NCI-H526 treated with DMSO at 0.1 percent for 48 hours (cell line): ENCODE measurements at places on chromosomes 4 and X.
A peak's percentile ranks its signal among the peaks of the same experiment; 100 is the strongest.

DNA sequence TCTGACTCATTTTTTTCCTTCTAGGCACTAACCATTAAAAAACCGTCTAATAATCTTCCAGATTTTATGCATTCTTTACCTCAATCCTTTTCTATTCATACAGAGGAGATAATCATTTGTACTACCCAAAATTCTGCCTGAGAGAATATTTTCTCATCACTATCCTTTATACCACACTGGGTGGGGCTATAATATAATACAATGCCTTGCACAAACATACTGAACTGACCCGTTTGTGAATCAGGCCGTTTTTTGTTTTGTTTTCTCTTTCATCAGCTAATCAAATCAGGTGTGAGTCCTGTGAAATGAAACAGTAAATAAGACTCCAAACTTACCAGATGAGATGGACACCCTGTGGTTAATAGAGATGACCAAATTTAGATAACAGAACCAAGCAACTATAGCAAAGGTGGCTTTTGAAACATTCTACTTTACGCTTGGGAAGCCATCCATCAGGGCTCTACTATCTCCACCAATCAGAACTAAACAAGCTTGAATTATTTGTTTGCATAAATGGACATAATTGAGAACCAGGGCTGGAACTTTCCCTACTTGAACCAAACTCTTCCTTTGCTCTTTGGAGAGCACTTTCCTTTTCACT lies 573.0 kb downstream of the GABRG1 start:
- DNase-seq = no peak

DNA sequence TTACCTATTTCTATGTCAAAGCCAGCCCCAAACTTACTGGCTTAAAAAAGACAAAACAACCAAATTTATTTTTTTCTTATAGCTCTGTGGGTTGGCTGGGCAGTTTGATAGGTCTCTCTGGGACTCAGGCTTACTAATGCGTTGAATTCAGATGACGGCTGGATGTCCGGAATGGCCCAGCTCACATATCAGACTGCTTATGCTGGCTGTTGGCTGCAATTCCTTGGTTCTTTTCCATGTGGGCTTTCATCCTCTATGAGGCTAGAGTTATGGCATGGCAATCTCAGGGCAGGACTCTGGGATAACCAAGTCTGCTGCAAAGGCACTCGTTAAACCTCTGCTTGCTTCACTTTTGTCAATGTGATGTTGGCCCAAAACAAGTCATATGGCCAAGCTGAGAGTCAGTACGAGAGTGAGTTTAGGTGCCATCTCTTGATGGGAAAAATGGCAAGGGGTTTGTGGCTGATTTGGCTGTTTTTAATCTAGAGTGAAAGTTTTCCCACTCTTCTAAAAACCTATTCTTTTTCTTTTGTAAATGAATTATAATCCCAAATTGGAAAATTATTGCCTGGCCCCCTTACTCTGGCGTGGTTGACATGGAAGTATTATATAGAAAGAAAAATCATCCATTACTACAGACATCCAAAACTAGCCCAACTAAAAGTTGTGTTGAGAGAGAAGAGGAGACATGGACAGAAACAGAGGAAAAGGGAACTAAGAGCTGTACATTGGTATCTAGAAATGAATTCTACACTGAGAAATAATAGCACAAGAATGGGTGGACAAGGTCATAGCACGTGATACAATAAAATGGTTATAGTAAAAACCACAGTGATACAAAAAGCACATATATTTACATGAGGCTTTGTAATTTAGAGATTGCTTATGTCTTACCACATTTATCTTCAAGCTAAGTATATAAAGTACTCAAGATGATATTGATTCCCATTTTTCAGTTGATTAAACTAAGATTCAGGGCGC lies 6.6 kb downstream of the PRIMPOL start:
- DNase-seq = no peak

DNA sequence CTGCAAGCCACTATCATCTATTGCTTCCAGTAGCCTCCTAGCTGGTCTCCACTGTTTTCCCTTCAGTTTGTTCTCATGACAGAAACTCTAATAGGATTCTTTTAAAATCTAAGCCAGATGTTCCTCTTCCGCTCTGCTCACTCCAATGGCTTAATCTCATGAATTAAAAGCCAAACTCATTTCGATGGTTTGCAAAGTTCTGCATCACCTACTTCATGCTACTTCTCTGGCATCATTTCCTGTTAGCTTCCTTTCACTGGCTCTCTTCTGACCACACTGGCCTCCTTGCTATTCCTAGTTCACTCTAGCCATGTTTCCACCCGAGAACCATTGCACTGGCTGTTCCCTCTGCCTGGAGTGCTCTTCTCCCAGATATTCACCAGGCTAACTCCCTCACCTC lies 102.0 kb upstream of the LSM6 start:
- no peak for DNase-seq

DNA sequence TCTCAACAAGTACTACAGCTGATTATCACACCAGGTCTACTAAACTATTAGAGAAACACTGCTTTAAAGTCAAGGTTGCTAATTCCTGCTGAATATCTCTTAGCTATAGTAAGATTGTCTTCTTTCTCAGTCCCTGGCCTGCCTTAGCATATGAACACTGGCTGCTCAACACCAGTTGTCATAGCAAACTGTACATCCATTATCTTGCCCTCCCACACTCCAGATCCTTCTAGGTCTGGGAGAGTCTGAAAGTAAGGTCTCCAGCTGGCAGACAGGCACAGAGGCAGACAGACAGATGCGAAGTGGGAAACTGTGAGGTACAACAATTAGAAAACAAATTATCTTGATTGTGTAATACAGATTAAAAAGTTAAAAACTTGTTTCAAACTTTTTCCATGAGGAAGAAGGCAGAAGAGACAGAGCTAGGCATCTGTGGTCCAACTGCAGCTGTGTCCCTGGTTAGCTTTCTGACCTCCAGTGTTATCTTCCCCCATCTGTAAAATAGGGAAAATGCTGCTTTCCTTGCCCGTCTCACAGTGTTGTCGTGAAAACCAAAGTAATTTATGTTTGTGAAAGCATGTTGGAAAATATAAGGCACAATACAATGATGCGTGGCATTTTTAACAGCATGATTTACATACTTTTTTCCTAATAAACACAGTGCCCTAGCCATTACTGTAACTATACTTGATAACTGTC lies 133.8 kb downstream of the KLHL13 start:
- no peak for DNase-seq

GRCh38 chr4:113657586-113658233 lies 103.8 kb downstream of the CAMK2D start:
- peak; percentile 36 for DNase-seq

GRCh38 chr4:8405516-8405875 lies 35.0 kb downstream of the ACOX3 start:
- DNase-seq = no peak

GRCh38 chrX:52979993-52980392 lies 21.7 kb upstream of the FAM156A start:
- no peak for DNase-seq

- DNase-seq = no peak
Observed at GRCh38 chr4:178395798-178396197, 953.6 kb upstream of the AGA start.

GRCh38 chrX:17214962-17215361 lies 160.0 kb upstream of the NHS start:
- no peak for DNase-seq

GRCh38 chr4:95048296-95048695 lies 290.5 kb downstream of the BMPR1B start:
- no peak for DNase-seq

DNA sequence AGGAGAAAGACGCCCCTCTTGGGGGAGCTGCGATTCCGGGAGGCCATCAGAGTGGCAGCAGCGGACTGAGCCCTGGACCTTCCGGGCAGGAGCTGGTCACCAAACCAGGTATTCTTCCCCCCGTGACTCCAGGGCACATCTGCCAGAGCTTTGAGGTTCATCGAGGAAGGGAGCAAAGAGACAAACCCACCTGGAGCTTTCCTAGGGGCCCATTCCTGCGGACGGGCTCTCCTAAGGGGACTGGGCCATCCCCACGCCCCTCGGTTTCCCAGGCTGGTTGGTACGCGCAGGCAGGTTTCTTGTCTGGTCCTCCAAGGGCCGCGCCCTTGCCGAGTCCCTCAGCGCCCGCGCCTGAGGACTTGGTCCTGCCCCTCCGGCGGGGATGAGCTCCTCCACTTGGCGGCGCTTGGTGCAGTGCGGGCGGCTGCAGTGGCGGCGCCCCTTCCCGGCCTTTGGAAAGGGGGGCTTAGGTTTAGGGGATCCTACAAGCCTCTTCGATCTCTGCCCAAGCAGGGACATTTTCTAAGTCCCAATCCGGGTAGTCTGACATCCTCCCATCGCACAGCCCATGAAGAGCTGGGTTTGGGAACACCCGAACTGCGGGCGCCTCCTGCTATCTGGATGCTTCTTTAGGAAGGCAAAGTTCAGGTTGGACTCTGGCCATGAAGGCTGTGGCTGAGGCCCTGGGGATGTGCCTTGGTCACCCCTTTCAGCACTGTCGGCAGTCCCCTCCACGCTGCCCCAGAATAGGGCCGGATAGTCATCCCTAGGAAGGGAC lies 538 bp downstream of the STBD1 start:
- peak; percentile 10 for DNase-seq

GRCh38 chr4:64713256-64713840 lies 304.1 kb upstream of the TECRL start:
- DNase-seq = peak; percentile 28

DNA sequence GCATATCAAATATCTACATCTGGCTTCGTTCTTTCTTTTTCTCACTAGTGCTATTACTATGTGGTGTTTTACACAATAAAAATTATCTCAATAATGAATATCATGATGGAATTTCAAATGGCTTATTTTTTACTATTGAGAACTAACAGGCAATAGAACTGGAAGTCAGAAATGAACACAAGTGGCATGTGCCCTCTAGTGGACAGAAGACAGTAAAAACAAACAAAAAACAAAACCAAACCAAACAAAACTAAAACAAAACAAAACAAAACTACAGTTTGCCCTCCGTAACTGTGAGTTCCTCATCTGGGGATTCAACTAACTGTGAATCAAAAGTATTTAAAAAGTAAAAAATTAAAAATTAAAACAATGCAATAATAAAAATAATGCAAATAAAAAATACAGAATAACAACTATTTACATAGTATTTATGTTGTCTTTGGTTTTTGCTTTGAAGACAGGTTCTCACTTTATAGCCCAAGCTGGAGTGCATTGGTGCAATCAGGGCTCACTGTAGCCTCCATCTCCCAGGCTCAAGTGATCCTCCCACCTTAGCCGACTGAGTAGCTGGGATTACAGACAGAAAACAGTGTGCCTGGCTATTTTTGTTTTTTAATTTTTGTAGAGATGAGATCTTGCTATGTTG lies 195.6 kb upstream of the TACR3 start:
- DNase-seq = no peak

DNA sequence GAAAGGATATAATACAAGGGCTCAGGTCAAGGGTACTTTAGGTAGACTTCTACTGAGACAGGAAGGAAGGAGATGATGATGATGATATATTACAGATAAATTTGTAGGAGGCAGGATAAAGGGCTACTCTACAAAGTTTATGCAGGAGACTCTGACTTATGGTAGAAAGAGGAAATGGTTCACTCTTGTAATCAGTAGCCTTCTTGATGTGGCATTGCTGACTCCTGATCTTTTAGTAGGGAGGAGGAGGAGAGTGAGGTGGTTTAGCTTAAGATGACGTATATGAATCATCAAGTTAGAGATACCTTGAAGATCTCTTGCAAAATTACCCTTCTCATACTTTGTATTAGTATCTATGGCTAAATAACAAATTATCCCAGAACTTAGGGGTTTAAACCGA lies 4.7 kb downstream of the BLTP1 start:
- no peak for DNase-seq

GRCh38 chr4:15542760-15543159 lies 73.1 kb downstream of the CC2D2A start:
- no peak for DNase-seq

GRCh38 chr4:149296084-149296483 lies 519.6 kb downstream of the IQCM start:
- DNase-seq = no peak

DNA sequence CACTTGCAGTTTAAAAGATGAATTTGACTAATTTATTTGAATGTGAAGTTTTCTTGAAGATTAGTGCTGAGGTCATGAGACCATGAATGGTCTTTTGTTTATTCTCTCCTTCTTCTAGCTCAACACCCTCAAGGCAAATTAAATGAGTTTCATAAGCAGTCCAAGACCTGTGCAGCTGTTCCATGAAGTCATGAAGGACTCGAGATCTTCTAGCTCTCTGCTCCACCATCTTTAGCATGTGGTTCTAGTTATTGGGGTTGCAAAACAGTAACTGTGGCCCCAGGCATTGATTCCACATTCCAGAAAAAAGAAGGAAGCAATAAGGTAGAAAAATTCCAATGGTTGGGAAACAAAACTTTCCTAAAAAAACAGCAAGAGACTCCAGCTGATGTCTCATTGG lies 84.2 kb upstream of the HS3ST1 start:
- no peak for DNase-seq

DNA sequence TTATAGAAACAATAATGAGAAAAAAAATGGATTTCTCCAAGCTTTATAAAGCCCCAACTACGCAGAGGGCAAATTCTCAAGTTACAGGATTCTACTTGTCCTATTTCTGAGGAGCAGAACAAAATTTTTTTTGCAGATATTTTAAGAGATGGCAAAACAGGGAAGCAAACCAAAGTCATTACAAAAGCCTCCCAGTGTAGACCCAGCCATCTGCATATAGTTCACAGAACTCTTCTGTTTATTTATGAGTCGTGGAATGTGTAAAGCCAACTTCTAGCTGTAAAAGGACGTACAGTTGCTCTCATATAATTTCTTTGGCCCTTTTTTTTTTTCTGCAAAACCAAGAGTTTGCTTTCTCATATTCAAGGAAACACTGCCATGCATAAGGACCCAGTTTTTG lies 120.4 kb downstream of the PCDH7 start:
- DNase-seq = no peak

- DNase-seq = no peak
Observed at GRCh38 chrX:153475271-153475670, 4.9 kb upstream of the HAUS7 start.

- DNase-seq = no peak
Observed at GRCh38 chr4:119209586-119209985, 2.9 kb upstream of the USP53 start.

- no peak for DNase-seq
Observed at GRCh38 chr4:141851246-141851891, 215.0 kb downstream of the IL15 start.

DNA sequence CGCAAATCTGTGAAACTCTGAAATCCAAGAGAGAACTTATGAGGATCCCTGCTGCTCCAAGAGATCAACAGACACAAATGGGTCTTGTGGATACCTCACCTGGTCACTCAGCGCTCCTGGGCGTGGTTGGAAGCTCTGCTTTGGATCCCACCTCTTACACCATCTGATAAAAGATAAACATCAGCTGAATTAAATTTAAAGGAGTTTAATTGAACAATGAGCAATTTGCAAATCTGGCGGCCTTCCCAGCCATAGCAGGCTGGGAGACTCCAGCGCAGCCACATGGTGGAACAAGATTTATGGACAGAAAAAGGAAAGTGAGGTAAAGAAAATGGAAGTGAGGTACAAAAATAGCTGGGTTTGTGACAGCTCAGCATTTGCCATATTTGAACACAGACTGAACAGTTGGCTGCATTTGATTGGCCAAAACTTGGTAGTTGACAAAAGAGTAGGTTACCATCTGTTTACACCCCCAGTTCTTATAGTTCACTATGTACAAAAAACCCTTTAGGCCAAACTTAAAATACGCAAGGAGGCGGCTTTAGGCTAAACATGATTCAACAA lies 437.3 kb upstream of the NDST3 start:
- DNase-seq = no peak

- DNase-seq = peak; percentile 39
Observed at GRCh38 chrX:104112326-104112951, at the start of gene ZCCHC18. TSS of gene ZCCHC18 (plus strand) at chrX:104112523. CDS start at chrX:104114112, 1,589 bp downstream.

GRCh38 chr4:123477711-123478209 lies 81.2 kb downstream of the SPRY1 start:
- no peak for DNase-seq

- no peak for DNase-seq
Observed at GRCh38 chr4:17515445-17516407, 761 bp downstream of the CLRN2 start.
